ENCODE measurements at places on chromosomes 13 and 19.

DNA sequence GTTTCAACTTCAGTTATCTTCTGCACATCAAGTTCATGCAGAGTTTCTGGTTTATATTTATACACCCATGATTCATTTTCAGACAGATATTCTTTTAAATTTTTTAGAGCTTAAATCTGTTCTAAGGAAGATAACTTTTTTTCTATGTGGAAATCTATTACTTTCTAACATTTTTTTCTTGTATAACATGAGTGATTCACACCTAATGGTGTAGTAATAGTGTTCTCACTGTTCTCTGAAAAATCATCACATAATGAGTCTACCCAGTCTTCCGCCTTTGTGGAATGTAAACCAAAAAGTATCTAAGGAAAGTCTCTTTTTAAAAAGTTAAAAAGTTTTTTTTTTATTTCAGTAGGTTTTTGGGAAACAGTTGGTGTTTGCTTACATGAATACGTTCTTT lies 70.8 kb downstream of the FNDC3A start:
- no peak for DNase-seq

- DNase-seq = no peak
Observed at GRCh38 chr13:41461527-41462139, 4.3 kb downstream of the RGCC start.

DNA sequence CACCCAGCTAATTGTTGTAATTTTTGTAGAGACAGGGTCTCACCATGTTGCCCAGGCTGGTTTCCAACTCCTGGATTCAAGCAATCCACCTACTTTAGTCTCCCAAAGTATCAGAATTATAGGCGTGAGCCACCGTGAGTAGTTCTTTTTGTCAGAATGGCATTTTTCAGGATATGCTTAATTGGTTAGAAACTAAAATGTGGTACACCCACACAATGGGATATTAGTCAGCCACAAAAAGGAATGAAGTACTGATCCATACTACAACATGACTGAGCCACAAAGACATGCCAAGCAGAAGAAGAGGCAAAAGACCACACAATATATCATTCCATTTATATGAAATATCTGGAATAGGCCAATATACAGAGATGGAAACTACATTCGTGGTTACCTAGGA lies 41.7 kb upstream of the MAP3K10 start:
- no peak for DNase-seq

DNA sequence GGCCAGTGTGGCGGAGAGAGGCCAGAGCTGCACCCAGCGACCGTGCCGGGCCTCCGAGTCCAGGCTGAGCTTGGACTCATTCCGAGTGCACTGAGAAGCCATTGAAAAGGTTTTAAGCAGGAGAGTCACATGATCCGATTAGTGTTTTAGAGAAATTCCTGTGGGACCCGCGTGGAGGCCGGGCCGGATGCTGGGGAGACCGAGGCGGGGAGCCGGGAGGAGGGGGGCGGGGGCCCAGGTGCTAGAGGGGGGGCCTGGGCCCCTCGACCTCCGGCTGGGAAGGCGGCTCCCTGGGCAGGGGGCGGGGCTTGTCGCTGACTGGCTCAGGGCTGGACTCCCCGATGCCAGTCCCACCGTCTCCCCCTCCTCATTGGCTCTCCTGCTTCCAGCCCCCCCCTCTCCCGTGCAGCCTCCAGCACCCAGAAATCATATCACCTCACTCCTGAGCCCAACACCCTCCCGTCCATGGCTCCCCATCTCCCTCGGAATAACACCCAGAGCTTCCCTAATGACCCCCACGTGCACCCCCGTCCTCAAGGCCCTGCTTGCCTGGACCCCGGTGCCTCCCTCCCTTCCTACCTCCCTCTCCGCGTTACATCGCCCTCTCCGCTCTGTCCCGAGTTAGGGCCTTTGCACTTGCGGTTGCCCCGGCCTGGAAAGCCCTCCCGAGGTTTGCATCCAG lies 5.2 kb upstream of the ZNF579 start:
- peak; percentile 82 for DNase-seq

GRCh38 chr19:970695-971094 lies 13.4 kb upstream of the WDR18 start:
- no peak for DNase-seq

DNA sequence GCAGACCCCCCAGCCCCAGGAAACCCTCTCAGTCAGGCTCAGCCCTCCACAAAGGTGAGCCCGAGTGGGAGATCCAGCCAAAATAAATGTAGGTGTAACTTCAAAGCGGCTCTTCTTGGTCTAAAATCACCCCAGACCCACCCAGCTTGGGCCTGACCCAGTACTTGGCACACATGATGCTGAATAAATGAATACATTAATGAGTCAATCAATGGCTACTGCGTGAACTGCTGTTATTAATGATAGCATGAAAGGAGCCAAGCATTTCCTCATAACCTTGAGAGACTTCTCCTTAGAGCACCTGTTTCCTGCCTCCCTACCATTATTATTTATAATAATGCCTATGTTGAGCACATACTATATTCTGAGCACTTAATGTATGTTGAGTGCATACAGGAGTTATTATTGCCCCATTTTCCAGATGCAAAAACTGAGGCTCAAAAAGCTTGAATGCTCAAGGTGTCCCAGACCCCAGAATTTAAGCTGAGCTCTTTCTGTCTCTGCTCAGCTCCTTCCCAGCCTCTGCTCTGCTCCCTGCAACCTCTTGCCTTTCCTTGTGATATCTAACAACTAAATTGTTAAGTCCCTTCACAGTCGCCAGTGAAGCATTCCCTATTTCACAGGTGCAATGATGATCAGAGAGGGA lies 4.3 kb downstream of the NOTCH3 start:
- no peak for DNase-seq
